Stimulated activated naive CD4-positive, alpha-beta T cell treated with Interleukin-2 at 50 U/mL for 16 hours (primary cell): ENCODE measurements at places on chromosomes 4 and X.

- DNase-seq, result no peak
These were observed 71.1 kb upstream of the PHOX2B start for GRCh38 chr4:41819621-41820020.

- DNase-seq, result no peak
These were observed 116.7 kb downstream of the KLHL8 start for GRCh38 chr4:87103691-87104187.

DNA sequence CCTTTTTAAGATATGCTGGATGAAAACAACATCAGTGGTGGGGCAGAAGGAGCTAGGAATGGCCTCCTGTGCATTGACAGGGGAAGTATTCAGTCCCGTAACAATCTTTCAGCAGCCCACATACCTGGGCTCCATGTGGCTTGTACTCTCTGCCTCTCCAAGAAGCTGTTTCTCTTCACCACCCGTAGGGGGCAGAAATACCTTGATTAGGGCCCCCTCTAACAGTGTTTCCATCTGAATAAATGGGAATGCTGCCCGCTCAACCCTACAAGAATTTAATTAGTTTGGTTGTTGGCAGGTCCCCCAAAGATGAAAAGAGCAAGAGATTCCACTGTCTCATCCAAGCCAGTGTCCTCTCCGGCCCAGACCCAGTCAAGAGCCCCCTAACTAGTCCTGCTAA, 155.2 kb downstream of the SMIM20 start:
- no peak for DNase-seq

DNA sequence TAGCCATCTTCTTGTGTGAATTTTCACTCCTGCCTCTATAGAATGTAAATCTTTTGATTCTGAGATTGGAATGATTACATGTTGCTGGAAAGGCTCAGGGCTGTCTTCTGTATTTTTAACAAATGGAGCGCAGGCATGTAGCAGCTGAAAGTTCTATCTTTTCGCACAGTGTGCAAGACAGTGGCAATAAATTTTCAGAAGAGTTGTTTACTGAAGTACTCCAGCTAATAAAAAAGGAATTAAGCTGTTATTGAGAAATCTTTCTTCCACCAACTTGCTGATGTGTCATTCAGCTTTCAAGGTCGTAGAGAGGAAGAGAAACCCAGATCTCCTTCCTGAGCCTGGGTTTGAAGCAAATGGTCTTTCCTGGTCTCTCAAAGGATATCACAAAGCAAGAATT, 122.0 kb upstream of the PUDP start:
- DNase-seq, result no peak

GRCh38 chr4:185520119-185520518, 15.2 kb downstream of the PDLIM3 start:
- no peak for DNase-seq

- no peak for DNase-seq
These were observed 156.4 kb upstream of the TBL1X start for GRCh38 chrX:9308426-9308825.

DNA sequence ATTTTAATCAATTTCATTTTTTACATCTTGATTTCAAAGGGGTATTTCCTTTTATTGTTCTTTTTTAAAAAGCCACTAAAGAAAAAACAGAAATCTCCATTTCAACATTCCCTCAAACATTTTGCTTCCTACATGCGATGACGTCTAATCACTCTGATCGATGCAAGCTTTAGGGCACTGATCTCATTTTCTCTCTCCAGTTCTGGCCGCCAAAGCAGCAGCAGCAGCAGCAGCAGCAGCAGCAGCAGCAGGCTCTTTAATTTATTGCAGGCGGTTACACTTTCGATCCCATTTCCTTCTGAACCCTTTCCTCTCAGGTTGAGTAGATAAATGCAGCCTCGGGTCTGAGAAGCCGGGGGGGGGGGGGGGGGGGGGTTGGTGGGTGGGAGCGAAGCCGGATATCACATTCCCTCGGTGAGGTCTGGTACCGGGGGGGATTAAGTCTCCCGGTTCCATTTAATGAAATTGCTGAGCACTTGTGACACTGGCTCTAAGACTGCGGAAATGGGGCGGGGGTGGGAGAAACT, 3.4 kb upstream of the PCDH7 start:
- DNase-seq, result no peak

GRCh38 chr4:154030746-154031145, 241.9 kb upstream of the SFRP2 start:
- no peak for DNase-seq

DNA sequence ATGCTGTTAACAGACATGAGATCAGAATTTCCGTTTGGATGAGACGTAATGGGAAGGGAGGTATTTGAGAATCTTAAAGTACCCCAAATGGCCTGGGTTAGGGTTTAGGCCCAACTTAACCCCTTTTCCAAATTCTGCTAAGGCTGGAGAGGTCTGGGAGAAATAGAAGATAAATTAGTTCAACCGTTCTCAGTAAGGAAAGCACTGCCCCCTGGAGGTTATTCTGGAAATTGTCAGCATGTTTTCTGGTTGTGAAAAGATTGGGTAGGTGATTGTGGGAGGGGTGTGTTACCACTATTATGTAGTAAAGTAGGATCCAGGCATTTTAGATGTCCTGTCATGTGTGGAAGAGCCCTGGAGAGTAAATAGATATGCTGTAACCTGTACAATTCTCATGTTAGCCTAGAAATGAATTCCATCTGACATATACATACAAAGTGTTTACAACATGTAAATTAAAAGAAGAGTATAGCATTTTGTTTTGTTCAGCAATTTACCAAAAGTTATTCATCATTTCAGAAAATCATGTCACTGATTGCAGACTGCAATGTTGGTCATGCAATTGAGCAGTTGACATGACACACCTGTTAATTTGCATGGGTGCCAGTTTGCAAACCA, 26.8 kb upstream of the GRXCR1 start:
- peak; percentile 6 for DNase-seq

DNA sequence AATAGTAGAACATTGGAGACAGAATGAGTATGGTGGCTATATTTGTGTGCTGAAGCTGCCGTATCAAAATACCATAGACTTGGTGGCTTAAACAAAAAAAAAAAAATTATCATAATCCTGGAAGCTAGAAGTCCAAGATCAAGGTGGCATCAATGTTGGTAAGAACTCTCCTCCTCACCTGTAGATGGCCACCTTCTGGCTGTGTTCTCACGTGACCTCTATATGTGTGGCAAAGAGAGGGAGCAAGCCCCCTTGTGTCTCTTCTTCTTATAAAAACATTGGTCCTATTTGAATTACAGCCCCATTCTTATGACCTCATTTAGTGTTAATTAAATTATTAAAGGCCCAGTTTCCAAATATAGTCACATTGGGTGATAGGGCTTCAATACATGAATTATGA, 1640.9 kb upstream of the PCDH7 start:
- DNase-seq, result no peak

- DNase-seq, result no peak
These were observed 30.6 kb downstream of the ACTRT1 start for GRCh38 chrX:128021566-128021965.

DNA sequence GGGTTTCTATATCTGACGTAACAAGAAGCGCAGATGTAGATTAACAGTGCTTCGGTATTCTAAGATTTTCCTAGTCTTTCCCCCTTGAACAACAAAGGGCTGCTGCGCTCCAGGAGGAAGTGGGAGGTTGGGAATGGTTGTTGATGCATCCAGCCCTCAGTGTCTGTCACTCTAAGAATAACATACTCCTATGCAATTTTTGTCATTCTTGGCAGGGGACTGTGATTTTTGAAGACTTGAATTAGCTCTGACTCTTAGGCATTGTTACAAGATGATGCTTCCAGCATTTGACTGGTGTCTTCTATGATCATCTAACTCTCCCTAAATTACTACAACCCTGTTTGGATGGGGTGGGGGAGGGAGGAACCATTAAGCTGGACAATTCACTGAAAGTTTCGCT, 394.2 kb downstream of the ARHGAP24 start:
- DNase-seq, result no peak

DNA sequence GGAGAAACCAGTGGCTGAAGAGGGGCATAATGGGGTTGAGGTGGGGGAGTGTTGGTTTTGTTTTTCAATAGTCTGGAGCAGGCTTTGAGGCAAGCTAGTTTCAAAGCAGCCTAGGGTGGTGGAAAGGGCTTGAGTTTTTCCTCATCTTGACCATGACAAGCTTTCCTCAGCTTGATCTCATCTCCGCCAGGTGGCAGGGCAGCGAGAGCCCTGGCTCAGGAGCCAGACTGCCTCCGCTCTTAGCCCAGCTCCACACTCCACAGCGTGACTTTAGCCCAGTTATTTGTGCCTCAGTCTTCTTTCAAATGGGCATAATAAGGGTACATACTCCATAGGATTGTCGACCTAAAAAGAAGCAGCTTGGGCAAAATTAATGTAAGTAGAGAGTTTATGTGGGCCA, 29.9 kb upstream of the SOWAHD start:
- DNase-seq, result no peak
